ENCODE measurements at places on chromosomes 7 and 10.

- no peak for DNase-seq
Measured at GRCh38 chr7:3069771-3070449, 26.2 kb upstream of the CARD11 start.

- no peak for DNase-seq
Measured at GRCh38 chr7:37921876-37922275, 1.4 kb downstream of the EPDR1 start.

DNA sequence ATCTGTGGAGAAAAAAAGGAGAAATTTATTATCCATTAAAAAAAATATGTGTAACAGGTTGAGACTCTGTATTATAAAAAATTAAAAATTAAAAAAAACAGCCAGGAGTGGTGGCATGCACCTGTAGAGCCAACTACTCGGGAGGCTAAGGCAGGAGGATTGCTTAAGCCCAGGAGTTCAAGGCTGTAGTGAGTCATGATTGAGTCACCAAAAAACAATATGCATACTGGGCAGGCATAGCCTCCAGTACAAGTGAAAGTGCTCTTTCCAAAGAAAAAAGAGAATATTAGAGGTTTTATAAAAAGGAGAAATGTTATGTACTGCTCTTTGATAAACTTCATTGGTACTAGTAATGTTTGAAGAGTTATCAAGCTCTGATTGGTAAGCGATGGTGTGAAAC is 647.1 kb upstream of the ZWINT start:
- no peak for DNase-seq

DNA sequence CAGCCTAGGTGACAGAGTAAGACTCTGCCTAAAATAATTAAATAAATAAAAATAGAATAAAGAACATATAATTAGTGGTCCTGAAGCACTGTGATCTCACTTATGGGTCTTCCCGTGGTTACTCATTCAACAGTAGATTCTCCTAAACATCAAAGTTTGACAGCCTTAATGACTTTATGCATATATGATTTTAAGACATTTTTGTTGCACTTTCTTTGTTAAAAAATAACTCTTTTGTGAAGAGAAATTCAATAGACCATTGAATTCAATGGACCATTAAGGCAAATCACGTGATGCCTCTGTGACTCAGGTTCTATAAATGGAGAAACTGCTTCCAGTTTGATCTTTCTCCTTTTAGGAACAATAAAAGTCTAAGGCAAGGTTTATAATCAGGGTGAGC is 59.6 kb downstream of the ATOH7 start:
- DNase-seq, result no peak

DNA sequence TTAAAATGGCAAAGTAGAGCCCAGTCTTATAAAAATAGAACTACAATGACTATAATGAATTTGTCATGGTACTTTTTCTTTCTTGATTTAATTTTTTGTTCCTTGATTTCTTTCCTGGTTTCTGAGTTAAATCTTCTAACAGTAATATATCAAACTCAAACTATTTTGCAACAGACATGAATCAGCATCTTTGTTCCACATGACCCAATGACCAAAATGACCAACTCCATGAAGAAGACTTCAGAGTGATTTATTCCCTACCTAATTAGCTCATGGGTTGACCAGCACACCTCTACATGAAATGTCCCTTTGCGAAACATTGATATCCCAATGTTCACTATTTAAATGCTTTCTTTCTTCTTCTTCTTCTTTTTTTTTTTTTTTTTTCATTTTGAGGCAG is 30.9 kb downstream of the NMT2 start:
- no peak for DNase-seq

GRCh38 chr7:75018570-75019364 is 54.3 kb downstream of the CASTOR2 start:
- DNase-seq, result no peak
